ENCODE measurements at places on chromosomes 6 and 20.

DNA sequence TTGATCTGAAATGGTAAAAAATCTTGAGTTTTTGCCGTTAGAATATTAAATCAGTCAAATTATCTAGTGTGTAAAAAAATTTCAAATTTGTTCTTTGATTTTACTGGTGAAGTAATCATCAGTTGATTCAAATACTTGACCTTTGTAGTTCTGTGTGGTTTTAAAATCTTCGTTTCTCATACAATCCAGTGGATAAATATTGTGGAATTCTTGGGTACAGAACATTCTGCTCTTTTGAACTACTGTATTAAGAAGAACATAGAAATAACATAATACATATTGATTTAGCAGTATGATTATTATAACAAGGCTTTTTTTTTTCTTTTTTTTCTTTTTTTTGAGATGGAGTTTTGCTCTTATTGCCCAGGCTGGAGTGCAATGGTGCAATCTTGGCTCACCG is 491.8 kb downstream of the CD109 start:
- DNase-seq: no peak

DNA sequence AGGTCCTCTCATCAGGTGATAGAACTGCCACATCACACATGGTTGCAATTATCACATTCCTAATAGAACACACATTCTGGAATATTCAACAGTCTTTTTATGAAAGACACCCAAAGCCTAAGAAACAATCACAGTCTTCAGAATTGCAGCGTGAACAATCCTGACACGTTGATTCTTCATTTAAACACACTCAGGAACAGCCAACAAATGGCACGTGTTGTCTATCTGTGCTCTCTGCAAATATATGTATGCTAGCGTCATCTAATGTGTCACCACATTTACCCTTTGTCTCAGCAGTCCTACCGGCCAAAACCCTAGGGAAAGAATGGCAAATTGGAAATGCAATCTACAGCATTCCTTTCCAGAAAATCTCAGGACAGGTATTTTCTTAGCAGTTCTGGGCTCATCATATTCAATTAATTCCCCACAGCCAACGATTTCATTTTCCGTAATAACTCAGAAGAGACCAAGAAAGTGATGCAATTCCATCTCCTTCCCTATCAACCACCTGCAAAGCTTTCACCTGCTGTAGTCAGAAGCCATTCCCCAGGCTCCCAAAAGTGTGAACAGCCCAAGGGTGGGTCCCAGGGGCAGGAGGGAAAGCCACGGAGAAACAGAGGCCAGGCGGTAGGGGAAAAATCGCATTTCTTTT is 280.3 kb upstream of the JARID2 start:
- no peak for DNase-seq

- DNase-seq: no peak
These were observed 473.6 kb downstream of the EPM2A start for GRCh38 chr6:145261758-145262157.

DNA sequence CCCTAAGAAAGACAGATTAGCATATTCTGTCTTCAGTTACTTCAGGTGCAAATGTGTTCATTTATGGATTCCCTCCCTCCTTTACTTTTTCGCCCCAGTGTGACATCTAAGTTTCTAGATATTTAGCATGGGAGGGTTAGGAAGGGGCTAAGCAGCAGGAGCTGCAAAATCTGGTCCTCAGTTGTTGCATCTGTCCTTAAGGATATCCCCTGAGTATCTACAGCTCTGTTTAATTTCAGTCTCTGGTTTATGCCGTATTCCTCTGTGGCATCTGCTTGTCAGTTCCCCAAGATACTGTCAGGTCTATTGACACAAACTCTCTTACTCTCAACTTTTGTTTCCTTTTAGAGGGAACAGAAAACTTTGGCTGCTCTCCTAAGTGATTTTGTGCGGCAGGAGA is 754.6 kb upstream of the MAP3K7 start:
- no peak for DNase-seq

DNA sequence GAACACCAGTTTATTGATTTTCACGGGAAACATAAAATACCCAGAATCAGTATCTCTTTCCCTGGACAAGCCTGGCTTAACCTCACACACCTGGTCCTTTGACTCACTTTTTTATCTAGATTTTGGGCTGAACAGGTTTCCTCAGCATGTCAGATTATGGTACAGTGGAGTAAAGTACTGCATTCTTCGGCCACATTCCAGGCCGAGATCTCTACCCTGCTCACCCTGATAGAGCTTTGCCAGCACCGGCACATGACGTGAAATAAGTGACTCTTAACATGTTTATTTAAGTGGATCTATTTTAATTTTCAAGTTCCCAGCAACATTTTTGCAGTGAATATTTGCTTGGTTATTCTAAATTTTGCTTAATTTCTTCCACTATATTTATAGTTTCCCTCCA is 79.0 kb upstream of the POPDC3 start:
- DNase-seq: no peak

DNA sequence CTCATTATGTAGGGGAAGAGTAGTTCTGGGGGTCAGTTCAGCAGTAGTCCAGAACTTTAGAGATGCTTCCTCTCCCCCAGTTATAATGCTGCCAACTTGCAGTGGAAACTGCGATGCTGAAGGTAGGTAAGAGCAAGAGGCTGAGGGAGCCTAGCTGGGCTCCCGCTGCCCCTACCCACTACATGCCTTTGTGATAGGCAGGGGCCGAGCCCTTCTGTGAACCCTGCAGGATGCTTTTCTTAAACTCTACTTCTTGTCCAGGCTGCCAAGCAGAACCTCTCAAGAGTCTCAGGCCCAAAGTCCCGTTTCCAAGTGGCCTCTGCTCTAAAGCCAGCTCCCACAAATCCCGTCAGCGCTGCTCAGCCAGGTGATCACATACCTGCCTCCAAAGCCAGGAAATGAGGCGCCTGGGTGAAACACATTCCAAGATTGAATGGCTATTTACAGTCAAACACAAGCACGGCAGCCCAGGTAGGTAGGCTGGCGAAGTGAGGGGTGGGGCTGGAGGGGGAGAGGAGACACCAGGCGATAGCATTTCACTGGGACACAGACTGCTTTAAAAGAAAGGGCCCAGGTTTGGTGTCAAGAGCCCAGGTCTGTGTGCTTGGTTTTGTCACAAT is 150.7 kb downstream of the CD24 start:
- DNase-seq: no peak

GRCh38 chr6:155414049-155414448 is 41.6 kb downstream of the NOX3 start:
- no peak for DNase-seq

DNA sequence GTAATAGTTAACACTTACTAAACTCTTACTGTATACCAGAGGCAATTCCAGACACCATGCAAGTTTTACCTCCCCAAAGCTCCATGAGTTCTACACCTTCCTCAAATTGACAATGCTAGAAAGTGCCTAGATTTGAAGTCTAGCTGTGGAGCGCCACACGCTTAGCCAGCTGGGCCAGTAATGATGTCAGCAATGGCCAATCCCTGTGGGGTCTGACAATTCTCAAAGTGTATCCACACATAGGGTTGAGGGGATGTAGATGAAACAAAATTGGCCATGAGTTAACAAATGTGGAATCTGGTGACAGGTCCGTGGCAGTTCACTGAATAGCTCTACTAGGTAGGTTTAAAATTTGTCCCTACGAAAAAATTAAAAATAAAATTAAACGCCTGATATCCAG is 1.3 kb downstream of the ZNF343 start:
- no peak for DNase-seq

DNA sequence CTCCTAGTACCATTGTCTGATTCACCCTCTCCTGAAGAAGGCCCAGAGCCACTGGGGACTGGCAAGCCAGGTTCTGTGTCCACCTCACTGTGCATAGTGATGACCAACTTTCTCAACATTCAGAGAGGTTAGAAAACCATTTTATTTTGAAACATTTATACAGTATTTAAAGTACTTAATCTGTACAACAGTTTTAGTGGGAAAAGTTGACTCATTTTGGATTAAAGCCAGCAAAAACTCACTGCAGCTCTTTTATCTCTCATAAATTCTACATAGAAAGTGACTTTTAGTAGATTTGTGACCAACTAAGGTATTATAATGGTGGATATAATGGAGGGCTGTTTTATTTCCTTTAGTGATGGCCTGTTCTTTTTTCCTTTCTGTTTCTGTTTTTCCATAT is 9.7 kb downstream of the TULP4 start:
- no peak for DNase-seq

DNA sequence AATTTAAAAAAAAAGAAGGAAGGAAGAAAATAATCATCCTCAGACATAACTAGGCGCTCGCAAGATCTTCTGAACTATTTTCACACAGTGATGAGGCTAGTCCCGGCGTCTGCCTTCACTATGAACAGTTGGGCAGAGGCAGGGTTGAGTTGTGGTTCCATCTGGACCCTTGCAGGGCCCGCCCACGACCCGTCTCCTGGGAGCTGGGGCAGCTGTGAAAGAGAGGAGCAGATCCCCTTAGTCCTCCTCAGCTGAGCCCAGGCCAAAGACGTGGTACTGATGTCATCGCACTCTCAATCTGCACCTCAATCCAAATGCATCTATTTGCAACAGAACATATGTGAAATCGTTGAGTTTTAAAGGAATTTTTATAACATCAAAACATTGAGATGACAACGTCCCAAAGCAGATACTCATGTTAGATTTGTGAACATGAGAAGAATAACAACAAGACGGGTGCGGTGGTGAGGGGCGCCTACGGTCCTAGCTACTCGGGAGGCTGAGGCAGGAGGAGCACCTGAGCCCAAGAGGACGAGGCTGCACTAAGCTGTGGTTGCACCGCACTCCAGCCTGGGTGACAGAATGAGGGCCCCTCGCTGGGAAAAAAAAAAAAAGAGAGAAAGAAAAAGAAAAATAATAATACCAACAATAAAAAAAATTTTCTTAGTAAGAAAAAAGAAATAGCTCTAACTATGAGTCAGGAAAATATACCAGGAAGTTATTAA is 15.3 kb downstream of the TCFL5 start:
- no peak for DNase-seq

DNA sequence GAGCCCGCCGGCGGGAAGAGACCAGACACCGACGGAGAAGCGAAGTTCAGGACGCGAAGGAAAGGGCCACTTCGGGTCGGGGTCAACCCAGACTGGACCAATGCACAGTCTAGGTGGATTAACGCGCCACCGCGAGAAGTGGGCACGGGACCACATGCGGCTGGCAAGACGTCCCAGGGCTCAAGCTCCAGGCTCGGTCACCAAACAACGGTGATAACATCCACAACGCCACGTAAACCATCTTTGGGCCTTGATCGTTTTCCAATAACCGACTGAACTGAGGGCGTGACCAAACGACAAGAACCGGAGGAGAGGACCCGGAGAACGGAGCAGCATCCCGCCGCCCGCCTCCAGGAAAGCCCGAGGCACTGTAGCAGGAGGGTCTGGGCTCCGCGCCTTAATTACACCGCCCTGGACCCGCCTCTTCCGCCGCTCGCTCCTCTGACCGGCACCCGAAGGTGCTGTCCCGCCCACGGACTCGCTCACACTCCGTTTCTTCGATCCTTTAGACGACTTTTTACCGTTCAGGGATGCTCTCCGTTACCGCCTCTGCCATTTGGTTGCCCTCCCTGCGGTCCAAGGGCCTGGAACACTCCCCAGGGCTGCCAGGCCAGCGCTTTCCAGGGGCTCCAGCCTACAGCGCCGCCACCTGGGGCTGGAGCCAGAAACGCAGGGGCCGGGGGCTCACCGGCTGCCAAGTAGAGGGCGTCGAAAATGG is 44.1 kb downstream of the DPPA5 start:
- DNase-seq: no peak

DNA sequence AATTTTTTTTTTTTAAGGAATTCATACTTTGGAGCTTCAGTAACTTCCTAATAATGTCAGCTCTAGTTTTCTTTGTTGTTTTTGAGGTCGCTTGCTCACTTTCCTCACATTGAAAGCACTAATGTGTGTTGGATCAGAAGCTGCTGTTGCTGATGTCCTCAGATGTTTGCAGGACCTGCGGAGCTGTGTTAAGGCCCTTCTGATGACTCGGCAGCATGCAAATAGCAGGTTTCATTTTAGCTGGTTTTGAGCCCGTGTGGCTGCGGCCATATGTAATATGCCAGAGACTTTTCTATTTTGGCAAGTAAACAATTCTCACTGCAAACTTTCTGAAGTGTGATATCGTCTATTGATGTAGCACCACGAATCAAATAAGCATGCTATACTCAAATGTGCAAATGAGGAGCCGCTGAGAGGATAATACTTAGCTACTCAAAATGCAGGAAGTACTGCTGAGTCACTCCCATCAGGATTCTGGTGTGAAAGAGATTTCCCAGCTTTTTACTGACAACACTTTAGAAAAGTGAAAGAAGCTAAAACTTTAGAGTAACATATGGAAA is 187.8 kb downstream of the SASH1 start:
- no peak for DNase-seq

GRCh38 chr20:63222541-63222940 is 6.6 kb upstream of the YTHDF1 start:
- DNase-seq: no peak

- DNase-seq: no peak
These were observed 364 bp downstream of the FRS3 start for GRCh38 chr6:41779336-41779735.

GRCh38 chr6:25637960-25638434 is 14.0 kb upstream of the SCGN start:
- DNase-seq: no peak
